ENCODE measurements at places on chromosomes 7 and 10.

- DNase-seq, result peak; percentile 86
These were observed 159.2 kb downstream of the KCNMA1 start for GRCh38 chr10:77478247-77478961.

DNA sequence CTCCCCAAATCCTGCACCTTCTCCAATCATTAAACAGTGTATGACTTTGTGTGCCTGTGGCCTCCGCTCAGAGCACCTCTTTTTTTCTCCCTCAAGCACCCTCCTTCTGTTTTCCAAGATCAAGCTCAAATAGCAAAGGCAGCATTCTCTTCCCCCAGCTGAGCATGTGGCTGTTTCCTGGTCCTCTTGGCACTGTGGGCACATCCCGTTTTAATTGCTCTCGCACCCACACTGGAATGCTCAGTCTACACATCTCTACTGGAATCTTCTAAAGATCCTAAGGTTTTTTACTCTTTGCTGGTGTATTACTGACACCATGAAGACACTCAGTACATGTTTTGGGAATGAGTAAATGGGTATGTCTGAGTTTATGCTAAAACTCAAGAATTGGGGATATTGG lies 107.4 kb downstream of the WDFY4 start:
- no peak for DNase-seq

DNA sequence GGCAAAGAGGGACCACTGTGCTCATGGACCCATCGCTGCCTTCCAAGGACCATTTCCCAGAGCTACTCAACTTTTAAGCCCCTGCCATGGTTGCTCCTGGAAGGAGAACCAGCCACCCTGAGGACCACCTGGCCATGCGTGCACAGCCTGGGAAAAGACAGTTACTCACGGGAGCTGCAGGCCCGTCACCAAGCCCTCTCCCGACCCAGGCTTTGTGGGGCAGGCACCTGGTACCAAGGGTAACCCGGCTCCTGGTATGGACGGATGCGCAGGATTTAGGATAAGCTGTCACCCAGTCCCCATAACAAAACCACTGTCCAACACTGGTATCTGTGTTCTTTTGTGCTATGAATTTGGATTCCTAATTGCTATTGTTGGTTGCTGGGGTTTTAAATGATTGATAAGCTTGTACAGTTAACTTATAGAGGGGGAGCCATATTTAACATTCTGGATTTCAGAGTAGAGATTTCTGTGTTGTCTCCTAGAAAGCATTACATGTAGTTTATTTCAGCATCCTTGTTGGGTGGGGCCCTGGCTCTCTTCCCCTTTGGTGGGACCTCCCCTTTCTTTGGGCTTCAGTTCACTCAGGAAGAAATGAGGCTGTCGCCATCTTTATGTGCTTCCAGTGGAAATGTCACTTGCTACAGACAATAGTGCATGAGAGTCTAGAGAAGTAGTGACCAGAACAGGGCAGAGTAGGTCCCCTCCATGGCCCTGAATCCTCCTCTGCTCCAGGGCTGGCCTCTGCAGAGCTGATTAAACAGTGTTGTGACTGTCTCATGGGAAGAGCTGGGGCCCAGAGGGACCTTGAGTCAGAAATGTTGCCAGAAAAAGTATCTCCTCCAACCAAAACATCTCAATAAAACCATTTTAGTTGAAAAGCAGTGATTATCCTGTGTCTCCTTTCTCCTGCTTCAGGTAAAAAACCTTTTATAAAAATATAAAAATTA lies 19.4 kb downstream of the LAT2 start:
- DNase-seq, result no peak

- no peak for DNase-seq
These were observed 30.3 kb downstream of the MKI67 start for GRCh38 chr10:128095753-128096469.

GRCh38 chr10:129046962-129047361 lies 420.1 kb upstream of the MGMT start:
- no peak for DNase-seq

- DNase-seq, result no peak
These were observed 25.1 kb upstream of the DNAJB12 start for GRCh38 chr10:72379776-72380175.

DNA sequence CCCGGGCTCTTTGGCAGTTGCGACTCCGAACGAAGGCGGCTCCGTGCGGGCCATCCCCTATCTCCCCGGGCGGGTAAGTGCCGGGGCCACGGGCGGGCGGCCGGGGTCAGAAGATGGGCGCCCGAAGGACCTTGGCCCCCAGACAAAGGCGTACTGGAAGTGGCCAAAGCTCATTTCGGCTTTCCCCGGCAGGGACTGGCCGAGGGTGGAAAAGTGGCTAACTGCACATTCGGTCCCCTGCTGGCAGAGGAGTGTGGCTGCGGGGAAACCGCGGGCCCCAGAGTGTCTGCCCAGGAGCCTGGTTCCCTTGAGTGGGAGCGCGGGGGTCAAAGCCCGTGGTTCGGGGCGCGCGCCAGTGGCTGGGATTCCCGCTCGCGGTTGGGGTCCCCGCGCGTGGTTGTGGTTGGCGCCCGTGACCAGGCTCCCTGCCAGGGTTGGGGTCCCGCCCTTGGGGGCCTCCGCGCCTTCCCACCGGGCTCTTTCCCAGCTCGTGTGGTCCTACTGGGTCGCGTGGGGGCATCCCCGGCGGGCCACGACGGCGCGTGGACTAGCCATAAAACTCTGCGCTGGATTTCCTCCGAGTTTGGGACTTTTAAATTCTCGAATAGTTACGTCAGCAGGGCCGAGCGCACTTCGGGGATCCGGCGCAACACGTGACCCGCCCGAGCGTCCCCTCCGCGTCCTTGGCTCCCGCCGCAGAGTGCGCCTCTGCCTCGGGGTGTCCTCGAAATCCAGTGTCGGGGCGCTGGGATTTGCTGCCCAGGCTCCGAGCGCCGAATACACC lies 124.4 kb downstream of the TACC2 start:
- DNase-seq, result peak; percentile 24

DNA sequence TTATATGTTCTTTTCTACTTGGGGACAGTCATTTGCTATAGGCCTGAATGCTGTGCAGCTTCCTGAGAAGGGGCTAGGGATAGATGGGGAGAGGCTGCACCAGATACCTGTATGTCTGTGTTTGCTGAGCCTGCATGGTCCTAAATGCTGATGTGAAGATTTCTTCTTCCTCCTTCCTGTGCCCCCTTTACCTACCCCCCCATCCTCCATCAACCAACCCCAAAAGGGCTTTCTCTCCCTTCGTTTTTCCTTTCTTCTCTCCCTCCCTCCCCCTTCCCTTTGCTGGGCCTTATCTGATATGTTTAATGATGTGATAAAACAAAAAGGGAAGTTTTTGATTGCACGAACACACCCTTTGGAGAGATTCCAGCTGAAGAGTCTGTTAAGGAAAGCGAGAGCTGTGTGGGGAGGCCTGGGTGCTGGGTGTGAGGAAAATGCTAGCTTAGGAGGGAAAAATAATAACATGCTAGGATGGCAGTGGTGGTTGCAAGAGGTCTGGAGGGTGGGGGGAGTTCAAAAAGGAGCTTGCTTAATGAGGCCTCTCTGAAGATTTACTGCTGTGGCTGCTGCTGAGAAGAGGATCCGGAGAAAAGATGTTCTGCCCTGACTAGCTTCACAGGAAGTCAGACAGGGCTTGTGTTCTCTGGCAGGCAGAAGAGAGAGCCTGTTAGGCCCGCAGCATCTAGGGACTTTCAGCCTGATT lies 101.8 kb downstream of the SAMD9 start:
- no peak for DNase-seq

- no peak for DNase-seq
These were observed 156.3 kb downstream of the PTPRN2 start for GRCh38 chr7:158431055-158431940.

DNA sequence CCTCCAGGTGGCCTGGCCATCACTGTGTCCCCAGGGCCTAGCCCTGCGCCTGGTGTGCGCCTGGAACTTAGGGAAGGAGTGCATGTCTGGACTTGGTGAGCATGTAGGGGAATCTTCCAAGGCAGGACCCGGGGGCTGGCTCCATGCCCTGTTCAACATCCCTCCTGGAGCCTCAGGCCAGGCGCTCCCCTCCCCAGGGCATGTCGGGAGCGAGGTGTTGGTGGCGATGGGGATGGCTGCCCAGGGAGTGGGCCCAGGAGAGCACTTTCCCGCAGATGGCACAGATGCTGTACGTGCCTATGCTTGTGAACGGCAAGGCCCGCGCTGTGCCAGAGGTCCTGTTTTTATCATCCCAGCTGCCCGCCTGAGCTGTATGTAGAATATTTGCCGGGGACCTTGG lies 55.0 kb downstream of the CDH23 start:
- DNase-seq, result no peak

DNA sequence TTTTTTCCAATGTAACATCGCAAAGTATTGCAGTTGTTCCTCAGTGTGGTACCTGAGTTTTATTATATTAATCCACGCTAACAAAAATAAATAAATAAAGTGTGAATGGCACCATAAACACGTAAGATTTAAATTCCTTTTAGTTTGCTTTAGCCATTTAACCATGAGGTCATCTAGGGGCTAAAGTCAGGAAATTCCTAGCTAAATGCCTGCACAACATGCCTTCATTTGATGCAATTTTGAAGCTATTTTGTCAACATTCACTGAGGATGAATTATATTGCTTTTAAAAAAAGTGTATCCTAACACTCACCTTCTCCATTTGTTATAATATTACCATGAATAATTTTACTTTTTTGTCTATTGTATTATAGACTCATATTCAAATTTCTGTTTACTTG lies 714.4 kb downstream of the GATA3 start:
- no peak for DNase-seq

DNA sequence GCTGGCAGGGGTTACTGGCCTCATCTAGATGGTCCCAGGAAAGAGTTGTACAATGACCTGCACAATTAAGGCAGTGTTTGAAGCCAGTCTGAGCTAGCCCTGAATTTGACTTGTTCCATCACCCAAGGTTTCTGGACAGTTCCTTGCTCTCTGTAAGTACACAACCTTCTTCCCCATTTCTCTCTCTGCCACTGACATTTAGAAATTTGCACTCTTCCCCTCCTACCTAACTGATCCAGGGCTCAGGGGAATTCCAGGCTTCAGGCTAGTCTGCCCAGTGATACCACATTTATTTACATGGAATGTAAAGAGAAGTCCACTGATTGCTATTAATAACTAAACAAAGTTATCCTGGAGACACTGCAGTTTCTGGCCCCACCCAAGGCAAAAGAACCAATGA lies 139.0 kb upstream of the GPR26 start:
- DNase-seq, result no peak

- DNase-seq, result no peak
These were observed 14.3 kb upstream of the XPNPEP1 start for GRCh38 chr10:109937460-109938065.

DNA sequence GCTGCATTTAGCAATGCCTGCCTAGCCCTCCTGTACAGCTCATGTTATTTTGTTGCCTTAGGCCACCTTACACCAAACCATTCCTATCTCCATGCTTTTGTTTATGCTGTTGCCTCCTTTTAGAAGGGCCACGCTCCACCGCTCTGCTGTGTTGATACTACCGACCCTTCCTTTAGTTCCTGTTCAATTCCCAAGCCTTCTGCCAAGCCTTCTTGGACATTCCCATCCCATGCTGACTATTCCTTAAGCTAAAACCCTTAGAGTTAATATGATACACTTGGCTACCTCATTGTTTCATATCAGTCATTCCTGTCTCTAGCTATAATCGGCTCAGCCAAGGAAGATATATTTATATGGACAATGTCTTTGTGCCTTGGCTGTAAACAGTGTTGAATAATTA lies 705.5 kb downstream of the LRMDA start:
- DNase-seq, result no peak

DNA sequence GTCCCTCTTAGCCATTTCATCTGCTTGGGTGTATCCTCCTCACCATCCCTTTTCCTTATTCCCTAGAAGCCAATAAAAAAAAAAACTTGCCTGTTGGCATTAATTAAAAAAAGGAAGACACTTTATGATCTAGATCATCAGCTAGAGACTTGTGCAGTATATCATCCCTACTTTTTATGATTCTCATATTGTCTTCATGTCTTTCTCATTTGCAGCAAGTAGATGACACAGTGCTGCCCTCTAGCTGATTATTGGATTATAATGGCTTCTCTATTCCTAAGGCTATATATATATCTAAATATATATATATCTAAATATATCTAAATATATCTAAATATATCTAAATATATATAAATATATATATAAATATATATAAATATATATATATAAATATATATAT lies 272.4 kb upstream of the LRGUK start:
- no peak for DNase-seq

DNA sequence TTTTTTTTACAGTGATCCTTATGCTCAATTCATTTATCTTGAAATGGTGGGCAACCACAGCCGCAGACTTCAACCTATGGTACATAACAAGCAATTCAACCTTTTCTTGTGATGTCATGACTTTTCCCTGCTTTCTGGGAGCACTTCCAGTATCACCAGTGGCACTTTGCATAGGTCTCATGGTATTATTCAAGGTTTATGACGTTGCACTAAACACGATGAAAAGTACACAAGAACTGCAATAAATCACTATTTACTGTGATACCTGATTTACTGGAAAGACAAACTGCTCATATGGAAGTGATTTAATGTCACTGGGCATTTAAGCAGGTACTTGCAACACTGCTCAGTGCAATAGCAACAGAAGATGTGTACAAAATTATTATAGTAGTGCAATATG lies 251.7 kb upstream of the CXCL12 start:
- DNase-seq, result no peak

DNA sequence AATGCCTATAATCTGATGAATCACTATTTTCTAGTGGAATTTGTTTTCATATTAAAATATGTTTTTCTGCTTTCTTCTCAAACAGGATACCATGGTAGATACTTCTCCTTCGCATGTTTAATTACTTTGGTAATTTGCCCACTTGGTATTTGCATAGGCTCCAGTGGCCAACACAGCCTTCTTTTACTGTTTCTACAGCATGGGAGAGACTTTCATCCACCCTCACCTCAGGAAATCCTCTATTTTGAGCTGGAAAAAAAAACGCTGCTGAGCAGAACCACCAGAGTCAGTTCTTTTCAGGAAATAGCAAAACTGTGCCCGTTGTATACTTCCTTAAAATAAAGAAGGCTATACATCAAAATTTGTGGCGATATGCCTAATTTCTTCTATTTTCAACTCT lies 213.3 kb downstream of the MDFIC start:
- no peak for DNase-seq

GRCh38 chr7:13742126-13742525 lies 247.3 kb downstream of the ETV1 start:
- DNase-seq, result no peak

- DNase-seq, result no peak
These were observed 97.4 kb upstream of the PDCD4 start for GRCh38 chr10:110774069-110775019.

- DNase-seq, result no peak
These were observed 594.5 kb upstream of the DPP6 start for GRCh38 chr7:153457746-153458145.

DNA sequence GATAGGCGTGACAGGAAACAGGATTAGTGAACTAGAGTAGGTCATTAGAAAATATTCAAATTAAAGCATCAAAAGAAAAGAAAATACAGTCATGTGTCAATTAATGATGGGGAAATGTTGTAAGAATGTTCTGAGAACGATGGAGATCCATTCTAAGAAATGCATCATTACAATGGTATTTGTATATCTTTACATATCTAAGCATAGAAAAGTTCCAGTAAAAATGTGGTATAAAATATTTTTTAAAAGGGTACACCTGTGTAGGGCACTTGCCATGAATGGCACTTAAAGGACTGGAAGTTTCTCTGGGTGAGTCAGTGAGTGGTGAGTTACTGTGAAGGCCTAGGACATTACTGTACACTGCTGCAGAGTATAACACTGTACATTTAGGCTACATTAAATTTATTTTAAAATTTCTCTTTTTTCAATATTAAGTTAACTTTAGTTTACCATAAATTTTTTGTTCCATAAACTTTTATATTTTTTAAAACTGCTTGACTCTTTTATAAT lies 282.5 kb downstream of the BMPER start:
- DNase-seq, result no peak

Measured in AG04450 (cell line).